ENCODE measurements at places on chromosomes 12 and 14. TPM values are rescaled to one million over a fixed set of nuclear protein-coding genes. Genes with fewer than 3 reads are reported as not detected.

DNA sequence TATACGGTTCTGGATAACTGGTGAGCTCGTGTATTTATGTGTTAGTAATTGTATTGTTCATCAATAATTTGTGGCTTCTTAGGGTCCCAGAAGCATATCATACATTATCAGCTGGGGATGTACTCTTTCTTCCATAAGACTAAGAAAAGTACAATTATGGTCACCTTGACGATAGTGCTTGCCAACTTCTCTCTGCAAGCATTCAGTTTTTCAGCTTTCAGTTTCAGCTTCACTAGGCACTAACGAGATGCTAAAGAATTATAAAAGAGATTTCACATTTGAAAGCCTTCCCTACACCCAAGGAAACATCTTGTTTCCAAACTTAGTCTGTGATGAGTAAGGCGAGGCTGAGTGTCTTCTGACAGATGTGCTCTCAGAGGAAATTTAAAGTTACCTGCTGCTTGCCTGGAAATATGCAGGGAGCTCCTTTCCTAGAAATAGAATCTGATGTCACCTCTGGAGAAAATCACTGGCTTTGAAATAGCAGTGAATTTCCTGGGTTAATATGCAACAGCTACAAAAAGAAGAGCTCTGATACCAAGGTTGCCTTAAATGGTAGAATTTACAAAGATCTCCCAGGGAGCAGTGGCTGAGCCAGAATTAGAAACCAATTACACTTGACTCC lies 1419.9 kb upstream of the TMEM132C start:
- no peak for DNase-seq

DNA sequence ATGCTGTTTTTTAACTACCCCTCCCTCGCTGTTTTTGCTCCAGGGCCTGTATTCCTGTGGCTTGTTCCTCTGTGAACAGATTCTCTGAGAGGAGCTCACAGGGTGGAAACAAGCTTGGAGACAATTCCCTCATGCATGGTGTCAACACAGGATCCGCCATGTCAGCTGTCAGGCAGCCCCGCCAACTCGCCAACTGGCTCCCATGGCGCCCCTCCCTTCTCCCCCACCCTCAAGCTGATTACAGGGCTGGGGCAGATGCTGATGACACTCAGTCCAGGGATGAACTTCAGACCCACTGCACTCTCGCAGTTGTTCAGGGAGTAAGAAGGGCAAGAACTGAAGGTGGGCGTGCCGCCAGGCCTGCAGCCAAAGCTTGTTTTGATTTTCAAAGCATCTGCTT lies 229.9 kb downstream of the NTF3 start:
- no peak for DNase-seq

DNA sequence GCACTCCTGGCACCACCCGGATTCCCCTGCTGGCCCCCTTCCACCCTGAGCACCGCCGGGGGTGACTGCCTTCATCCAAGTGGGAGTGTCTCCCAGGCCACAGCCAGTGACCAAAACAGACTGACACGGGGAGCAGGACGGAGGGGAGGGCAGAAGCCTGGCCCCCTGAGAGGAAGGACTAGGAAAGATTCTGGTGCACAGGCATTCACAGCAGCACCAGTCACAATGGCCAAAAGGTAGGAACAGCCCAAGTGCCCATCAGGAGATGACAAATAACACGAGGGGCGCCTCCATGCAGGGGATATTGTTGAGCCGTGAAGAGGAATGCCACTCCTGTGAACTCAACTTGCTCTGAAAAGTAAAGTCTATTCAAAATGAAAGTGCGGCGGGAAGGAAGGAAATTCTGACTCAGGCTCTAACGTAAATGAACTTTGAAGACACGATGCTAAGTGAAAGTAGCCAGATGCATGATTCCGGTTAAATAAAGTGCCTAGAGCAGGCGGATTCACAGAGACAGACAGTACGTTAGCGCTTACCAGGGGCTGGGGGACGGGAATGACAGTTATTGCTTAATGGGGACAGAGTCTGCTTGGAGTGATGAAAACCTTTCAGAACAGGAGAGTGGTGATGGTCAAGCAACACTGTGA lies 146.1 kb upstream of the NCOR2 start:
- peak; percentile 92 for DNase-seq

GRCh38 chr12:113366827-113367226 lies 8.4 kb downstream of the PLBD2 start:
- no peak for DNase-seq

GRCh38 chr14:78638926-78639325 lies 468.8 kb downstream of the NRXN3 start:
- DNase-seq: no peak

- no peak for DNase-seq
Observed at GRCh38 chr12:8589679-8590078, 23.0 kb downstream of the AICDA start.

MYF6 gene
- not detected for total RNA-seq

GCH1 gene
- 15.2 TPM for total RNA-seq

FOXG1 gene
- not detected for total RNA-seq

PPM1A gene
- total RNA-seq: 38.7 TPM

CD27 gene
- not detected for total RNA-seq

IPO4 gene
- total RNA-seq: 38.9 TPM

PPP4R3A gene
- 101 TPM for total RNA-seq
